Activated CD4-positive, alpha-beta memory T cell treated with anti-CD3 and anti-CD28 coated beads, Interleukin-2, amount 10 ng/mL, durations not matched to agents 7 days and 5 days (primary cell): ENCODE measurements at places on chromosomes 2 and 18. TPM values are rescaled to one million over a fixed set of nuclear protein-coding genes. Genes with fewer than 3 reads are reported as not detected.

DNA sequence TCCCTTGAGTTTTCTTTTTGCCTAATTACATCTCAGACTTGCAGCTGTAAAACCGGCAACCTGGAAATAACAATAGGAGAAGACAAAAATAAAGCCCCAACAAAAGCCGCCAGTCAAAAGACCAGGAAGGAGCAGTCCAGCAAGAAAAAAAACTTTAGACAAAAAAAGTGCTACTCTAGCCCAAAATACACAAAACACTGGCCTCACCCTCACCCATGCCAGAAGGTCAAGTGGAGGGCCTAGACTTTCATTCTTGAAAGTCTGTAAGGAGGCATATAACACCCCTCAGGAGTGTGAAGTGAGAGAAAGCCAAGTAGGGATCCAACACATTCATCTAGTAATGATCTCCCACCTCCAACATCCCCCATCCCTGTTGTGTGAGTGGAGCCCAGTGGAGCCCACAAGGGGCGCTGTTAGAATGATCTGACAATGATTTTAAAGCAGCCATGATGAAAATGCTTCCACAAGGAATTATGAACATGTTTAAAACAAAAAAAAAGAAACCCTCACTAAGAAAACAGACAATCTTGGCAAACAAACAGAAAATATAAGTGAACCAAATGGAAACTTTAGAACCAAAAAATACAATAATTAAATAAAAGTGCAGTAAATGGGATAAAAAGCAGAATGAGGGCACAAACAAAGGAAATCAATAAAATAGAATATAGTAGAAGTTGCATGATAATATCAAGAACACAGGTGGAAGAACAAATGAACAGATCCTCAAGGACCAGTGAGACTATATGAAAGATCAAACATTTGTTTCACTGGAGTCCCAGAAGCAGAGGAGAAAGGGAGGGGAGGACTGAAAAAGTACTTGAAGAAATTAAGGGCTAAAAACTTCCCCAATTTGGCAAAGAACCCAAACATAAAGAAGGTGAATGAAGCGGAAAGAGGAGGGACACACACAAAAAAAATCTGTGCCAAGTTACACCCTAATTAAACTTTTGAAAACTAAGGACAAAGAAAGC is 23.9 kb downstream of the SESTD1 start:
- DNase-seq = no peak

DNA sequence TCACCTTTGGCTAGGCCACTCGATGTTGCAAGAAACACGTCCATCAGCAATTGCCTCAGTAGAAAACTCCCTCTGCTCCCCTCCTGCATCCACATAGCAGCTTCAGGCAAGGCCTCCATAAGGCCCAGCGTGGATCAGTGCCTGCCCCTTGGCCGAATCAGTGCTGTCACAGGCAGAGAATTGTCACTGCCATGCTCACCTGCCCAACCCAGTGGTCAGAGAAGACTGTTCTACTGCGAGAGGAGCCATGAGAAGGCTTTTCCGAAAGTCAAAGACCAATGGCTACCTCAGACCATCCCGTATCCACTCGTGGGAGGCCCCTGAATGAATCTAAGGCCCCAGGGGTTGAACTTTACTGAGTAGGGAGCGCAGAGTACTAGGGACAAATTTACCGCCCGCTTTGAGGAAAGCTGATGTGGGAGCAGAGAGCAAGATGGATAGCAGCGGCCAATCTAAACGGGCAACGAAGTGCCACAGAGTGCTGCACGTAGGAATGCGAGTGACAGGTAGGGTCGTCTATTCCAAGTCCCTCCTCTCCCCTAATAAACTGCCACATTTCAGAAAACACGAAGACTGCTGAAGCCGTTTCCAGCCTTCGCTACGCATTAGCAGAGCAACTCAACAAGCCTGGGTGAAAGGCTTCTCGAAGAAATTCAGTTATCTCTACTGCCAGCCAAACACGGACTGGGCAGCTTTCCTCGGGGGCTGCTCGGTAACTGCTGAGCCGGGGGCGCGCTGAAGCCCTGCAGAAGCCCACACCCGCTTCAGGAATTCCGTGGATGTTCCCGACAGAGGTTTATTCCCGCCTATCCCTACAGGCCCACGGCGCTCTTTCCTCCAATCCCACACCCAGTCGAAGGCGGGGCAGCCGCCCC is 968 bp upstream of the RALBP1 start:
- no peak for DNase-seq

DNA sequence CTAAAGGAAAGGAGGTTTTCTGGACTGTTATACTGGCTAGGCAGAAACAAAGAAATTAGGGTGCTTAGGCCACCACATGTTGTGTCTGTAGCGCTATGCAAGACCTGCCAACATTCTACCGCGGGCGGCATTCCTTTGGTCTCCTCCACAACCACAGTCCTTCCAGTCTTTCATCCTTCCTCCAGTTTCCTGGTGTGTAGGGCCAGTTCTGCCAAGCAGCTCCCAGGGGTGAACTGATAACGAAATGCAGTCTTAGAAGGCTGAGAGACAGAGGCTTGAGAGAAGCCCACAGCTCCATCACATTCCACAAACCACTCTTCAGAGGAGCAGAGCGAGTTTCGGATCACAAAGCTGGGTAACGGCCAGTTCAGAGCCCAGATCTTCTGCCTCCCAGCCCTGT is 19.5 kb upstream of the CXXC1 start:
- DNase-seq = no peak

TWSG1 gene
- 8.6 TPM for total RNA-seq

EVX2 gene
- not detected for total RNA-seq

PRLH gene
- total RNA-seq = not detected

D2HGDH gene
- total RNA-seq = 24.6 TPM
